NB4 (cell line): ENCODE measurements at places on chromosomes 2 and 18.
A peak's percentile ranks its signal among the peaks of the same experiment; 100 is the strongest.

- DNase-seq, result no peak
Measured at GRCh38 chr18:55318951-55319441, 269.0 kb downstream of the TCF4 start.

- no peak for DNase-seq
Measured at GRCh38 chr2:240182476-240182875, 42.0 kb upstream of the OTOS start.

- DNase-seq, result no peak
Measured at GRCh38 chr2:1746174-1747064, 2.1 kb upstream of the PXDN start.

GRCh38 chr2:212842544-212843185 lies 304.1 kb upstream of the ERBB4 start:
- DNase-seq, result no peak

DNA sequence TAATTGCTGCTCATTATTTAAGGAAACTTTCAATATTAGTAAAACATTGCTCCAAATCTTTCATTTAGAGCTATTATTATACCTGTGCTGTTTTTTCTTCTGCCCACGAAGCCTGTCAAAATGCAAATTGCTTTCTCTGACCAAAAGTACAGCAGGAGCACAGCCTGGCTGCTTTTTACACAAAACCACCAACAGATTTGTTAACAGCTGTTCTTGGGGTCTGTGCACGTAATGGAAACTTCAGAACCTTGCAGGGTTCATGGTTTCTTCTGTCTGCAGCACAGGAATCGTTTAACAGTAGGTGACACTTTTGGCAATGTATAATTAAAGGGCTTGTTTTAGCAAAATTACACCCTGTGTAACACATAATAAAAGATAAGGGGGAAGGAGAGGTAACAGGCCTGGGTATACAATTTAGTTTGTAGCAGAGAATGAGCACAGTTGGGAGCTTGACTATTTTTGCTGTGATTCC lies 447.3 kb downstream of the KCNJ3 start:
- DNase-seq, result no peak

- no peak for DNase-seq
Measured at GRCh38 chr2:145799595-145800108, 1279.7 kb upstream of the ZEB2 start.

DNA sequence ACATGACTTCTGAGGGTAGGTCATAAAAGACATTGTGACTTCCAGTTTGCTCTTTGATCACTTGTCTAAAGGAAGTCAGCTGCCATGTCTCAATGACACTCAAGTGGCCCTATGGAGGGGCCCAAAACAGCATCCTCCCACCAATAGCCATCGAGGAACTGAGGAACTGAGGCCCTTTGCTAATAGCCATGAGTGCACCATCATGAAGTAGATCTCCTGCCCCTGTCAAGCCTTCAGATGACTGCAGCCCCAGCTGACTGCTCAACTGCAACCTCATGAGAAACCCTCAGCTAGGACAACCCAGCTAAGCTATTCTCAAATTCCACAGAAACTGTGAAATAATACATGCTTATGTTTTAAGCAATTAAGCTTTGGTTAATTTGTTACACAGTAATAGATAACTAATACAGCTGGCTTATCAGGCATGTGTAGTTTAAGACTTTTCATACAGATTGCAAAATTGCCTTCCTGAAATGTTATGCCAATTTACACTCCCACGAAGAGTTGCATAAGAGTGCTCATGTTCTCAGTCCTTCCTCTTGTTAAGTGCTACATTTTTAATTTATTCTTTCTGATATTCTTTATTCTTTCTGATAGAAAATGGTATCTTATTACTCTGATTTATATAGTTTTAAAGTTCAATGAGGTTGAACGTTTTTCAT lies 105.6 kb upstream of the NDUFV2 start:
- DNase-seq, result peak; percentile 82
